ENCODE measurements at places on chromosomes 6 and 20.

GRCh38 chr20:44065401-44066340 lies 121.3 kb downstream of the JPH2 start:
- no peak for DNase-seq

DNA sequence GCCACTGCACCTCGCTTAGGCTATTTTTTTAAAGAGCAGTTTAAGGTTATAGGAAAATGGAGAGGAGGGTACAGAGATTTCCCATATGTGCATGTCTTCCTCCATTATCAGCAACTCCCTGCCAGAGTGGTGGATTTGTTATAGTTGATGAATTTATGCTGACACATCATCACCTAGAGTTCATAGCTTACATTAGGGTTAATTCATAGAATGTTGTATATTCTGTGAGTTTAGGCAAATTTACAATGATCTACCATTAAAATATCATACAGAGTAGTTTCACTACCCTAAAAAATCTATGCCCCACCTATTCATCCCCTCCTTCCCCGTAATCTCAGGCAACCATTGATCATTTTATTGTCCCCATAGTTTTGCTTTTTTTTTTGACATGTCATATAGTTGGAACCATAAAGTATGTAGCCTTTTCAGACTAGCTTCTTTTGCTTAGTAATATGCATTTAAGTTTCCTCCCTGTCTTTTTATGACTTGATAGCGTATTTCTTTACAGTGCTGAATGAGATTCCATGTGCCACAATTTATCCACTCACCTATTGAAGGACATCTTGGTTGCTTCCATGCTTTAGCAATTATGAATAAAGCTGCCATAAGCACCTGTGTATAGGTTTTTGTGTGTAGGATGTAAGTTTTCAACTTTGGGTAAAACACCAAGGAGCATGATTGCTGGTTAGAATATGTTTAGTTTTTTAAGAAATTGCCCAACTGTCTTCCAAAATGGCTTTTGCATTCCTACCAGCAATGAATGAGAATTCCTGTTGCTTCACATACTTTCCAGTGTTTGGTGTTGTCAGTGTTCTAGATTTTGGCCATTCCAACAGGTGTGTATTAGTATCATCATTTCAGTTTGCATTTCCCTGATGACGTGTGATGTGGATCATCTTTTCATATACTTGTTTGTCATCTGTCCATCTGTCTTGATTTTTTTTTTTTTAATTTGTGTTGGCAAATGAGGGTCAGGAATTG lies 60.2 kb downstream of the NCOA3 start:
- DNase-seq, result no peak

GRCh38 chr20:1298888-1299511 lies 29.9 kb downstream of the SDCBP2 start:
- DNase-seq, result no peak

- no peak for DNase-seq
Measured at GRCh38 chr6:131226459-131227157, 91.3 kb downstream of the AKAP7 start.

- peak; percentile 69 for DNase-seq
Measured at GRCh38 chr20:5788385-5788895, 38.2 kb downstream of the SHLD1 start.

DNA sequence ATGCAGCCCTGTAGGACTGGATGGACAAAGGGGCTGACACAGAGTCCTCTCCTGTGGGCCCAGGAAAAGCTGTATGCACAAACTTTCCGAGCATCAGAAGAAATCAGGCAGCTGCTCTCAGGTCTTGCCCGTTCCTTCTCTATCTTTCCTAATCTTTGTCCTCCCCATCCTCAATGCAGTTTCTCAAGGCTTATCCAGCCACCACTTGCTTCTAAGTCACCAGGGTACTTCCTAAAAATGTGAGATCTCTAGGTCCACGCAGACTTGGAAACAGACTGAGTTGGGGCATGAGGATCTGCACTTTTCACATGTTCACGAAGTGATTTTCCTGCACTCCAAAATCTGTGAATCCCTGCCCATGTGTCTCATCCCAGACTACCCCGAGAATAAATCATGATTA lies 394.5 kb upstream of the SLC35B3 start:
- no peak for DNase-seq

- no peak for DNase-seq
Measured at GRCh38 chr6:44020148-44020547, 107.1 kb downstream of the MRPL14 start.

GRCh38 chr6:18427296-18427695 lies 40.1 kb downstream of the RNF144B start:
- DNase-seq, result no peak

GRCh38 chr6:41353333-41353732 lies 17.9 kb downstream of the NCR2 start:
- no peak for DNase-seq

GRCh38 chr6:18206591-18206990 lies 51.4 kb downstream of the KDM1B start:
- no peak for DNase-seq

GRCh38 chr6:133463790-133464189 lies 222.6 kb downstream of the EYA4 start:
- no peak for DNase-seq

DNA sequence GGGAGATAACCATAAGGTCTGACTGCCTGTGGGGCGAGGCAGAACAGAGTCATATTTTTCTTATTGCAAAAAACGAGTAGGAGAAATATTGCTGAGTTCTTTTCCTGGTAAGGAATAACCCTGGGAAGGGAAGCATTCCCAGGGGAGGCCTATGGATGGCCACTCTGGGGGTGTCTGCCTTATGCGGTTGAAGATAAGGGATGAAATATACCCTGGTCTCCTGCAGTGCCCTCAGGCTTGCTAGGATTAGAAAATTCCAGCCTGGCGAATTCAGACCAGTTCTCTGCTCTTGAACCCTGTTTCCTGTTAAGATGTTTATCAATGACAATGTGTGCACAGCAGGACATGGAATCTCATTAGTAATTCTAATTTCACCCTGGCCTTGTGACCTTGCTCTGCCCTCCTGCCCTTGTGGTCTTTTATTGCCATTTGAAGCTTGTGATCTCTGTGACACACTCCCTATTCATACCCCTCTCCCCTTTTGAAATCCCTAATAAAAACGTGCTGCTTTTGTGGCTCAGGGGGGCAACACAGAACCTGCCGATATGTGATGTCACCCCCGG lies 491.1 kb upstream of the EYS start:
- no peak for DNase-seq

- peak; percentile 24 for DNase-seq
Measured at GRCh38 chr6:141483598-141484061, 649.1 kb upstream of the GJE1 start.

- DNase-seq, result no peak
Measured at GRCh38 chr20:38290829-38291814, 12.8 kb upstream of the BPI start.

GRCh38 chr6:112348891-112349635 lies 1.9 kb downstream of the RFPL4B start:
- no peak for DNase-seq

GRCh38 chr6:71529769-71530168 lies 241.2 kb downstream of the OGFRL1 start:
- DNase-seq, result no peak

DNA sequence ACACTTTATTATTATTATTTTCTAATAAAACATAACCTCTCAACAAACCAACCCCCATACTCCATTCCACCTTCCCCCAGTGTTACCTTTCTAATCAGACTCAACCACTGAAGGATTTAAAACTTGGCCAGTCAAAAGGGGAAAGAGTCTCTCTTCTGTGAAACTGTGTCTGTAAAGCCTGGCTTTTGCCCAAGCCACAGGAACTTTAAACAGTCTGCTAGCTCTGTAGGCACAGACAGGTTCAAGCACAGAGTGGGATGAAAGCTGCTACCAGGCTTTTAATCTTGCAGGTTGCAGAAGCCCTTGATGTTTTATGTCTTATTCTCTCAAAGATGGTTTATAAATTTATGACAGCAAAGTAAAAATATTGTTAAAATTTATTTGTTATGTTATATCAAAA lies 585.7 kb downstream of the TENT5A start:
- no peak for DNase-seq

GRCh38 chr6:149360536-149360935 lies 39.5 kb upstream of the SUMO4 start:
- DNase-seq, result no peak

DNA sequence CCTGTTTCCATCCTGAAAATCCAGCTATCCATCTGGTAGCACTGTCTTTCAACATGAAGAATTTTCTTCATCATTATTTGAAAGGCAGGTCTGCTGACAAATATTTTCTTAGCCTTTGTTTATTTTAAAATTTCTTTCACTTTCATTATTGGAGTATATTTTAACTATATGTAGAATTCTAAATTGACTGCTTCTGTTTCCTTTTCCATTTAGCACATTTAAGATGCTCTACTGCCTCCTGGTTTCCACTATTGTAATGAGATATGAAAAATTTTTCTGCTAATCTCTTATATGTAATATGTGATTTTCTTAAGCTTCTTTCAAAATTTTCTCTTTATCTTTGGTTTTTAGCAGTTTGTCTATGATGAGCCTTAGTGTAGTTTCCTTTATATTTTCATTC lies 97.3 kb downstream of the TBC1D32 start:
- no peak for DNase-seq

DNA sequence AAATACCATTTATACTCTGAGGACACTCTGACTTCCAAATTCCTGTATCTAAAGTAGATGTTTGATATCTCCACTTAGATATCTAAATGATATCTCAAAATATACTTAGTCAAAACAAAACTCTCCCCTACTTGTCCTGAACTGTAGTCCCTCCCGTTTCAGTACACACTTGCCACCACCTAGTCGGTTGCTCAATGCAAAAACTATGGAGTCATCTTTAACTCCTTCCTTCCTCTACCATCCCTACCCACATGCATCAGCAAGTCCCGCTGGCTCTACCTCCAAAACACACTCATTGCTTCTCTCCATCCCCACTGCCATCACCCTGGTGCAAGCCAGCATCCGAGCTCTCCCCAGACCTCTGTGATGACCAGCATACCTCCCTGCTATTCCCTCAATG lies 13.2 kb downstream of the STX7 start:
- DNase-seq, result no peak

DNA sequence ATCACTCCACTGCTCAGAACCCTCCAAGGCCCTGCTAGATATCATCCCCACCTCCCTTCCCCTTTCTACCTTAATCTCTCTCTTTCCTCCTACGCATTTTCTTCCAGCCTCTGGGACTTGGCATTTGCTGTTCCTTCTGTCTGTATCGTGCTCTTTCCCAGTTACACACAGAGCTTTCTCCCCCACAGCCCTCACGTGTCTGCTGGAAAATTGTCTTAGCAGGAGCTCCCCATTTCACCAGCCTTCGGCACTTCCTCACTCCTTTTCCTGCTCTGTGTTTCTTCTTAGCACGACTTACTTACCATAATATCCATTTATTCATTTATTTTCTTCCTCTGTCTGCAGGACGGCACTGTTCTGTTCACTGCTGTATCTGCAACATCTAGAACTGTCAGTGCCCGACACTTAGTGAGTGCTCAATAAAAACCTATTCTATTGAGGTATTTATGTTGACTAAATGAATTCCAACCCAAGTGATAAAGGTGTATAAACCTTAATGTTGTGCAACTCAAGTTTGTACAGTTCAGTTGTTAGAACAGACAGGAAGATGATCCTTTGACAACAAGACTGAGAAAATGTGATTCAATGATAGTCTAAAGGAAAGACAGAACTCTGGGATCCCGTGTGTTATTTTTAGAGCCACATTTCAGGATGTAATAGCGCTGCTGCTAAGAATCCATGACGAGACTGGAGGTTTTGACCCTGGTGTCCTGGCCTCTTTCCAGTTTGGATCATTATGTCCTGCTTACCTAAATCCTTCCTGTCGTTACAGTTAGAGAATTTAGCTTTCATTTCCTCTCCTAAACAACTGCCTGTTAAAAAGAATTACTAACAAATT lies 170.1 kb upstream of the LAMP5 start:
- DNase-seq, result no peak

- DNase-seq, result no peak
Measured at GRCh38 chr6:28351087-28351486, 1.3 kb downstream of the ZKSCAN3 start.

DNA sequence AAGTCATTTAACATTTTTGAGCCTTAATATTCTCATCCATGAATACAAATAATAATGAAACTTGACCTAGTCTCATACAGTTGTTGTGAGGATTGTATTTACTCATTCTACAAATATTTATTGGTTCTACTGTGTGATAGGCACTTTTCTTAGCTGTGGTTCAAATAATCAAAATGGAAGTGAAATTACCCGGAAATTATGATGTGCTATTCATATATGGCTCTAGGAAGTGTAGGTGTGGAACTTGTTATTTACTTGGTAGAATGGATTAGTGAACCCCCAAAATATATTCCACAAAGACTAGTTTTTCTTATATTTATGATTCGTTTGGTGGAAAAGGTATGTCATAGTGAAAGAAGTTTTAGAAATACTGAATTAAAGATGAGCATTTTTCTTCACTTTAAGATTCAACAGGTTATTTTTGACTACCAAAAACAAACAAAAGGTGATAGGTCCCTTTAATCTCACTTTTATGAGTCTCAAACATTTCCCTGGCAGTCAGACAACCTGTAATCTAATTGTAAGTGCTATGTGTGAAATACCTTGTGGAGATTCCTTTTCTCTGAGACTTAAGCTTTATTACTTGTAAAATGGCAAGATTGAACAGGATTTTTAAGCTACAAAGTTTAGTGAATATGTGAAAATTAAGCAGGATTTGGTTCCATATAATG lies 77.8 kb downstream of the STXBP5 start:
- no peak for DNase-seq

GRCh38 chr6:24766680-24767462 lies 7.9 kb upstream of the GMNN start:
- DNase-seq, result no peak

DNA sequence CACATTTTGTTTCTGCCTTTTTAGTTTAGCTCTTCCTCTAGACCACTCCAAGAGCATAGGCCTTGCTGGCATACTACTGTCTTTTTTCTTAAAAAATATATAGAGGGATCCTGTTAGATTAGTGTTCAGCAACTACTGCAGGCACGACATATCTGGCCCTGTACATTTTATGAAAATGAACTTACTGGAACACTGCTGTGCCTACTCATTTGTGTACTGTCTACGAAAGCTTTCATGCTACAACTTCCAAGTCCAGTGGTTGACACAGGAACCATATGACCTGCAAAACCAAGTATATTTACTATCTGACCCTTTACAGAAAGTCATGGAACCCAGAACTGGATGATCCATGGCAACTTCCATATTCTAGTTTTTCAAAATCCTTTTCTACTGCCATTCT lies 66.6 kb upstream of the SPTLC3 start:
- DNase-seq, result no peak

GRCh38 chr20:45100563-45101245 lies at the start of gene KCNS1:
KCNS1 (minus strand) TSS chr20:45101127; CDS start chr20:45099236, 1,891 bp downstream.
- no peak for DNase-seq

All from NCI-H2081 treated with DMSO at 0.1 percent for 48 hours (cell line).